Effector memory CD8-positive, alpha-beta T cell (primary cell): ENCODE measurements at places on chromosomes 16 and 17.

DNA sequence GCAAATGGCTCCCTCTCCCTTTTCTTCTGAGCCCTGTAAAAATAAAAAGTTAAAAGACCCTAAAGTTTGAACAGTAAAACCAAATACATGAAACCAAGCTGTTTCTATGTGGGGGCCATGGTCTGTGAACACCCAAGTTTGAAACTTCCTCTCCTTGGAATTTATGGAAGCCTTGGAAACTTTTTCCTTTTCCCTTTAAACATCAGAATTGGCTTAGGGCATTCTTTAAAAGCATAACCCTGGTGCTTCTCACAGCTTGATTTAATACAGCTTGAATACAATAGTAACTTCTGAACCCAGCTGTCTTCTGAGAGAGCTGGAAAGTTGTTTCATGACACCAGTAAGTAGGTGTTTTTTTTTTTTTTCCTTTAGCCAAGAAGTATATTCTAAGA, 26.5 kb downstream of the NKD1 start:
- DNase-seq, result no peak

DNA sequence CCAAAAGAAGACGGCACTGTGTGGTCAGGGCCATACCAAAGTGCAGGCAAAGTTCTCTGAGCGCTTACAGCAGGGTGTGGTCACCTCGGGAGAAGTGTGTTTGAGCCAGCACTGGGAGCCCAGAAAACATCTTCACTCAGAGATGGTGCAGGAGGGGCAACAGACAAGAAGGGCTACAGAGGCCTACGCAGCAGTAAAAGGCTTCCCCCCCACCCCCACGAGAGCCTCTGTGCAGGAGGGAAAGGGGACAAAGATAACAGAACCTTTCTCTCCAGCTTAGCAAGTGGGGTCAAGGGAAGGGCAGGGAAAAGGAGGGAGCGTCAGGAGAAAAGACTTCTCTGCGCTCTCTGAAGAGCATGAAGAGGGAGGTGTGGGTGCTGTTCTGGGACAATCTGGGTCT, 2.8 kb downstream of the VAT1 start:
- DNase-seq, result no peak

DNA sequence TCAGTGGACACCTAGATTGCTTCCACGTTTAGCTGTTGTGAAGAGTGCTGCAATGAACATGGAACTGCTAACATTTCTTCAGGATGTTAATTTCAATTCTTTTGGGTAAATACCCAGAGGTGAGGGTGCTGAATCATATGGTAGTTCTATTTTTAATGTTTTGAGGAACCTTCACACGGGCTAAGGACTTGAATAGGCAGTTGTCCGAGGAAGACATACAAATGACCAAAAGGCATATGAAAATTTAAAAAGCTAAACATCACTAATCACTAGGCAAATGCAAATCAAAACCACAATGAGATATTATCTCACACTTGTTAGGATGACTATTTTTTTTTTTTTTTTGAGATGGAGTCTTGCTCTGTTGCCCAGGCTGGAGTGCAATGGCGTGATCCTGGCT, 173.3 kb downstream of the PRKCB start:
- no peak for DNase-seq

DNA sequence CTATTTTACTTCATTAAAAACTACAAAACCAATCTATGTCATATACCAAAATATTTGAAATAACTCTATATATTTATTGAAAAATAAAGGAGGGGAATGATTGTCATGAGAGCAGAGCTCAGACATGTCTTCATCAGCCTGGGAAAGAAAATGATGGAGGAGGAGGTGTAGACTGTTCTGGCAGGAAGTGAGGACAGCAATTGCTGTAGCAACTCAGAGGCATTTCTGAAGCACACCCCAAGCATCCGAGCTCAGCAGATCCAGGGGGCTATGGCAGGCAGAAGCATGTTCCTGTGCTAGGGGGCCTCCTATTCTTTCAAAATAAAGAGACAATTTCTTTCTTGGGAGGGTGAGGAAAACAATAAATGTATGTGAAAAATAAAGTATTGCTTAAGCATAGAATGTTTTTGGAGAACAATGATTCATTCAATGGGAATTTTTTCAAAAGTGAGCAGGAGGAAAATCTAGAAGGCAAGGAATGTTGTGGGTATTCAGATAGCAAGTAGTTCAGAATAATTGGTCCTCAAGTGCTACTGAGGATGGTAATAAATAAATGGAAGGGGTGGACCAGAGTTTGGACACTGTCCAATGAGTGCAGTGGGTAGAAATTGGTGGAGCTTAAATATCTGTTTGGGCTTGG, 383.4 kb downstream of the CDH11 start:
- DNase-seq, result no peak

GRCh38 chr16:83967838-83968305, at the start of gene NECAB2:
TSS of gene NECAB2 (plus strand) at chr16:83968244. CDS start at chr16:83968649, 405 bp downstream.
- DNase-seq, result no peak

DNA sequence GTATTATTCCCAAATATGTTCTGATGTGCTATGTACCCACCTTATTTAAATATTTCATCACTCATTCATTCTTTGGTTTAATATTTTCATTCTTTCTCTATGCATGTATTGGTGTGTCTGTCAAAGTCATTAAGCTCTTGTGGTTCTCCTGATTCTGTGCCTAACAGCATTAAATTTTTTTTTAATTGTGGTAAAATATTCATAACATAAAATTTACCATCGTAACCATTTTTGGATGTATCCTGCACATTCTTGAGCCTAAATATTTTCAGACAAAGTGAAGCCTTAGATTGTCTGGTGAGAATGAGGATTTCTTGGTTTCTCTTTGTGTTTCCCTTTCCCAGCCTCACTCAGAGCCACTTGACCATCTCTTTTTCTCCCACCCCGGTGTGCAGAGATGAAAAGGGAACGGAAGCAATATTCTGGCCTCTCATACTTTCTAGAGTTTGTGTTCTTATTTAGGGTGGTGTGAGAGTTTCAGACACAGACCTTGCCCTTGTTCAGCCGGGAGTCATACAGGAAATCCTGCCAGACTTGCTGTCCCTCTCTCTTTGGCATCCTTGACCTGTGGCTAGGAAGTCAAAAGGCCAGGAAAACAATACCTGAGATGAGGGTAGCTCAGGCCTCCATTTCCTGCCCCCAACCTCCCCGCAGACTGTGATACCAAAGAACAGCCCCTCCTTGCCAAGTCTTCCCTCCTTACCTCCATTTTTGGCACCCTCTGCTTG, 4.9 kb downstream of the CCL5 start:
- no peak for DNase-seq
